A549 treated with AZD2906 at 1 μM for 4 hours (cell line): ENCODE measurements at places on chromosomes 1 and 21. TPM values are rescaled to one million over a fixed set of nuclear protein-coding genes. Genes with fewer than 3 reads are reported as not detected.

Gene GBP5
- total RNA-seq = 0.05 to 0.06 TPM in 2 of 5 replicates, not detected in the others

Gene PRDM16
- 0.15 to 0.49 TPM (median 0.18 TPM) in 5 replicates for total RNA-seq

Gene PTPN22
- 0.04 TPM in 1 of 5 replicates, not detected in the others for total RNA-seq

Gene CNN3
- total RNA-seq = 50.2 to 61.8 TPM (median 51.9 TPM) in 5 replicates

Gene MYOM3
- total RNA-seq = 6.2 to 7.2 TPM (median 7.0 TPM) in 5 replicates

Gene SPRR2A
- total RNA-seq = not detected in 5 replicates

Gene TBX19
- total RNA-seq = 0.54 to 0.73 TPM (median 0.66 TPM) in 5 replicates

Gene AGMAT
- 6.0 to 7.2 TPM (median 6.7 TPM) in 5 replicates for total RNA-seq

Gene KRTAP13-2
- not detected in 5 replicates for total RNA-seq

Gene CD52
- not detected in 5 replicates for total RNA-seq

Gene LRRC7
- not detected in 5 replicates for total RNA-seq

Gene LHX8
- 0.62 to 1.0 TPM (median 0.93 TPM) in 5 replicates for total RNA-seq

Gene CD1D
- 0.03 to 0.05 TPM (median 0.04 TPM) in 4 of 5 replicates, not detected in the other for total RNA-seq
